Small intestine (tissue), 16 donors: ENCODE measurements at places on chromosomes 5 and 9.
A peak's percentile ranks its signal among the peaks of the same experiment; 100 is the strongest.

- DNase-seq, result no peak
These were observed 8.7 kb downstream of the EBF1 start for GRCh38 chr5:159091065-159091464.

GRCh38 chr5:50576686-50577256 lies 89.7 kb upstream of the PARP8 start:
- no peak for DNase-seq

GRCh38 chr5:87405472-87406155 lies 7.1 kb downstream of the CCNH start:
- DNase-seq, result no peak

DNA sequence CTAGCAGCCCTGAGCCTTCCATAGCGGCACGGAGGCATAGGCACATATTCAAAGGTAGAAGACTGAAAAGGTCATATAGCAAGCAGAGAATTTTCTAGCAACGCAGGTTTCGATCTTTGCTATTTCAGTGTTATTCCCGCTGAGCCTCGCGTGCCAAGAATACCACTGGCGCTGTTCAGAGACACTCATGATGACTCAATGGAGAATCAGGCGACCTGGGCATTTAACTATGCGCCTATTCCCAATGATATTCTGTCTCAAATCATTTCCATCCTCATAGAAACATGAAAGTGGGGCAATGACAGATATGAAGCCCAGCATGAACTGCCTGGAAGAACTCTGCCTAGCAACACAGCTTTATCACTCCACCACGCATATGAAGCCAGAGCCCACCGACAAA lies 59.9 kb downstream of the EFNA5 start:
- DNase-seq, result no peak

GRCh38 chr9:21923694-21924093 lies 70.5 kb downstream of the CDKN2A start:
- peak; percentile 27 for DNase-seq

GRCh38 chr9:32782476-32783167 lies 718 bp upstream of the TMEM215 start:
- DNase-seq, result no peak

DNA sequence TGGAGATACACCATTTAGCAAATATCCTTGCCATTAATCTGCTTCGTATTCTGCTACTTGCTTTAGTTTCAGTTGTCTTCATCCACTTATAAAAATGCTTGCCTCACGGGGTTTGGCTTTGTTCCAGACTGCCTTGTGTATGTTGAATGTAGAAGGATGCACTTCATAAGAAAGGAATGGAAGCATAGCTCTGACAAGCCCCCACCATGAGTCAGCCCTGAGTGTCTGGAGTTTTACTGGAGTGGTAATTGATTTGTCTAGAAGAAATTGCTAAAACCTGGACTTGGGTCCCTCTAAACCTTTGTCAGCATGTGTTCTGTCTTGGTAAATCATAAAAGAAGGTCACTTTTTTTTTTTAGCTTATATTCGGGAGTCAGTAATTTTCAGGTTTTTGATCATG lies 4.6 kb downstream of the TEX48 start:
- no peak for DNase-seq

GRCh38 chr9:124042201-124042721 lies 30.7 kb downstream of the LHX2 start:
- DNase-seq, result no peak

DNA sequence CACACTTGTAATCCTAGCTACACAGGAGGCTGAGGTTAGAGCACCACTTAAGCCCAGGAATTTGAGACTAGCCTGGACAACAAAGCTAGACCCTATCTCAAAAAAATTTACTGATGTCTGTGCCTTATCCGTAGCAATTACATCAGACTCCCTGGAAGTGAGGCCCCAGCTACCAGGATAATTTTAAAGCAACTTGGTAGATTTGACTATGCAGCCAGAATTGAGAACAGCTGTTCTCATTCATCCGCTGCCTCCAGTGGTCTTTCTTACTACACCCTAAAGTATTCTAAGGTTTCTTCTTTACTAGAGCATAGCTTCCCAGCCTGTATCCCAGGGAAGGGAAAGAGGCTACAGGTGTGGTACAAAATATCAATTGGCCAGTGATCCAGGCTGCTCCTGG lies 20.4 kb upstream of the C9orf152 start:
- no peak for DNase-seq

DNA sequence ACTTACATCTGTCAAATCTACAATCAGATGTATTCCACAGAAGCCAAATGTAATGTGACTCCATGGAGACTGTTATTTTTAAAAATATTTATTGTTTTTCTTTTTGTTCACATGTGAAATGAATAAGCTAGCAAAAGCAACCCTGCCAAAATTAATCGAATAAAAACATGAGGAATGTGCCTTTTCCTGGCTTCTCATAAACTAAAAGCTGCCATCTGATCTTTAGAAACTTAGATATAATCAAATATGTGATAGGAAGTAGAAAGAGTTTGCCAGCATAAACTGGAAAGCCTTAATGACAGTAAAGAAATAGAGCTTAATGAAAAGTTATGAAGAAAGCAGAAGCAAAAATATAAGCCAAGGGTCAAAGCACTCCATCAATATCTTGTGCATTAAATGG lies 1724.7 kb upstream of the WWC1 start:
- DNase-seq, result no peak

- DNase-seq, result no peak
These were observed 34.6 kb downstream of the GADD45G start for GRCh38 chr9:89639367-89639795.

DNA sequence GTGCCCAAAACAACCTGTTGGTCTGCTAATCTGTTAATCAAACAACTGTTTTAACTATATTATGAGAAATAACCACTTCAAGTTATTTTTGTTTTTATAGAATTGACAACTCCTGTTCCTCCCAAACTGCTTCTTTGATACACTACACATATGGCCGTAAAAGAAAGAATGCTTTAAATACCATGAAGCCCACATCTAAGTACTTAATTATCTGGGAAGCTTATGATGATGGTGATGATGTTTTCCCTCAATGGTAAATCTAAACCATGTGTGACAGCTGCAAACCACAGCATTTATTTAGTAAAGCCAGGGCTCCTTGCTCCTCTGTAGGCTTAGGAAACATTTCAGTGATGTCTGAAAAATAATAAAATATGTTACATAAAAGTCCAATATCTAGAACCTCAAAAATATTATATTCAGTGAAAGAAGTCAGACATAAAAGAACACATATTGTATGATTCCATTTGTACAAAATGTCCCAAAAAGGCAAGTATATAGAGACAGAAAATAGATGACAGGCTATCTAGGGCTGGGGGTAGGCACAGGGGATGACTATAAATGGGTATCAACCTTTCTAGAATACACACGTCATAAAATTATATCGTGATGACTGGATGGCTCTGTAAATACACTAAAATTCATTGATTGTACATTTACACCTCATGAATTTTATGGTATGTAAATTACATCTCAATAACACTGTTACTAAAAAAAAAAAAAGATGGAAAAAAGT lies 154.1 kb downstream of the EFNA5 start:
- no peak for DNase-seq

- DNase-seq, result no peak
These were observed 388.8 kb downstream of the KDM4C start for GRCh38 chr9:7146582-7146981.

DNA sequence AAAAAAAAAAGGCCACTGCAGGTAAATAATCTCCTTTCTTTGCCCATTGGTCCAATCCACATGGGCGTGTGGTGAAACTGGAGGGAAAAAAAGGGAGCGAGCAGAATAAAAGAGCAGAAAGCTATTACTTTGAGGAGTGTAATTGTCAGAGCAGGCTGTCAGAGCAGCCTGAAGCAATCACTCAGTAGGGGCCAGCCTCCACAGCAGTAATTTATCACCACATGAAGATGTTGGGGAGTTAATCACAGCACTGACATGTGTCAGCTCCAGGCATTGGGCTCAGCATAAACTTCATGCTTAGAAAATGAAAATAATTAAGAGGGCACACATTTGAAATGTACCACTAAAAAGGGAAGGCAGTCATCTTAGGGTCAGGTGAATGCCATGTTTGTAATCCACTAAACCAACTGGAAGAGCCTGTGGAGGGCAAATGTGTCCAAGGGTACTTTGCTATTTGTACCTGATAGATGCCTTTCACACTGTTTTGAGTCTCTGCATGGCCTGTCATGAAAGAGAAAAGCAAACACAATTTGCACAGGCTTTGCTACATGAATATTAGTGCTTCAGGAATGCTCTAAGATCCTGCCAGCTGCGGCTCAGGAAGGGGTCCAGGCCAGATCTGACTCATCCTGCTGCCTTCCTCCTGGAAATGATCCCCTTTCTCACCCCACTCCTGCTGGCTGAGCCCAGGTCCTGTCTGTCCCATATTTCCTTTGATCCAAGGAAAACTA lies 2.9 kb upstream of the PTGER4 start:
- DNase-seq, result no peak

DNA sequence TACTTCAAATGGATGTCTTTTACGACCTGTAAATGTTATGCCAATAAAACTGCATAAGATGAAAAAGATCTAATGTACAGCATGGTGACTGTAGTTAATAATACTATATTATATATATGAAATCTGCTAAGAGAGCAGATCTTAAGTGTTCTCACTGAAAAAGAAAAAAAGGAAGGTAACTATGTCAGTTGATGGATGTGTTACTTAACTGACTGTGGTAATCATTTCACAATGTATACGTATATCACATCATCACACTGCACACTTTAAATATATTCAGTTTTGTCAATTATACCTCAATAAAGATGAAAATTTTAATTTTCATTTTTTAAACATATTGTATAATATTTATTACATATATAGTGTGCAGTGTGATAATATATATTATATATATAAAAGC lies 31.9 kb downstream of the THBS4 start:
- DNase-seq, result no peak

DNA sequence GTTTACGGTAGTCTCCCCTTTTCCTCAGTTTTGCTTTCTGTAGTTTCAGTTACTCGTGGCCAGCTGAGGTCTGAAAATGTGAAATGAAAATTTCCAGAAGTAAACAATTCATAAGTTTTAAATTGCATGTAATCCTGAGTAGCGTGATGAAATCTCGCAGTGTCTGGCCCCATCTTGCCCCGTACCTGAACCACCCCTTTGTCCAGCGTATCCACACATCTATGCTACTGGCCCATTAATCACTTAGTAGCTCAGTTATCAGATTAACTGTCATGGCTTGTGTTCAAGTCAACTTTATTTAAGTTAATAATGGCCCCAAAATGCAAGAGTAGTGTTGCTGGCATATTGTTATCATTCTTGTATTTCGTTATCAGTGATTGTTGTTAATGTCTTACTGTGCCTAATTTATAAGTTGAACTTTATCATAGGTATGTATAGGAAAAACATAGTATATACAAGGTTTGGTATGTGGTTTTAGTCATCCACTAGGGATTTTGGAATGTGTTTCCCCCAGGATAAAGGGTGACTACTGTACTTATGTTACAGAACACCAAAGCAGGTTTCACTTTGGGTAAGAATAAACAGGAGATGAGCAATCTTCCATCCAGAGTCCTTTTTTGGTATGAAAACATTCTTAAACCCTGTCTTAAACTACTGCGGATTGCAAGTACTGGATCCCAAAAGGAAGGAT lies 118.4 kb upstream of the KCNN2 start:
- DNase-seq, result no peak

DNA sequence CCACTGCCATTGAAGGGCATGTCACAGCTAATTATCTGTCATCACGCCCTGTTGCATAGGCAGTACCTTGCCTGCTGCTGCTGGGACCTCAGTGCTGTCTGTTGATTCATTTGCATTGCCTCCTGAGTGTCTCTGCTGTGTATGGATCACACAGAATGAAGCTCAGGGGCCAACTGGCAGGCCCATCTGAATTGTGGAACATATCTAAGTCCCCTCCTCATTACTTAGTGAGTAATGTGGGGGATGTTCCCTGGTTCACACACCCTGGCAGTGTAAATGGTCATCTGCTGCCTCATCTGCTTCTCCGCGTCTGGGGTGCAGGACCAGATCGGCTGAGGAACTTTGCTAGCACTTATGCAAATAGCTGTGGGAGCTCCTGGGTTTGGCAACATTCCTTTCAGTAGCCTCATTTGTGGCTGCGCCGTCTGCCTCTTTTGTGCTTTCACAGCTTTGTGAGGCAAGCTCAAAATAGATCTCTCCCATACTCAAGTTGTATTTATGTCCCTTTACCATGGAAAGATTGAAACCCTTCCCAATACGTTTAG lies 25.4 kb downstream of the TYRP1 start:
- DNase-seq, result no peak

DNA sequence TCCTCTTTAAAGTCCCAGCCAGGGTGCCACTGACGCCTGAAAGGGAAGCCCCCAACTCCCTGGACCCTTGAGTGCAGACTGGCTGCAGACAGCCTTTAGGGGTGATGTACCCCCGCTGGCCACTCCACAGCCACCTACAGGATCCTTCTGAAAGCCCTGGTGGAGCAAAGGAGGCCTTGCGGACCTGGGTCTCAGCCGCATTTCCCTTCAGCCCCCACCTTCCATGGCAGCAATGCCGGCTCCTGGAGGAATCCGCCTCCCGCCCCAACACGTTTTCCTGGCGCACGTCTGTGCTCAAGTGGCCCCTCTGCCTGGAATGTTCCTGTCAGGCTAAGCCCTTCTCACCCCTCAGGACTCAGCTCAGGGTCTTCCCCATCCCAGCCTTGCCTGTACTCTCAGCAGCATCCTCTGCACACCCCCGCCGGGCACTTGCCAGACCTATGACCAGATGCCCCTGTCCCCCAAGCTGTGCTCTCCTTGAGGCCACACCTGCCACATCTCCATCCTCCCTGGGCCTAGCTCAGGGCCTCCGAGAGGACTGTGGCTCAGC lies 134.1 kb upstream of the RAPGEF1 start:
- no peak for DNase-seq

DNA sequence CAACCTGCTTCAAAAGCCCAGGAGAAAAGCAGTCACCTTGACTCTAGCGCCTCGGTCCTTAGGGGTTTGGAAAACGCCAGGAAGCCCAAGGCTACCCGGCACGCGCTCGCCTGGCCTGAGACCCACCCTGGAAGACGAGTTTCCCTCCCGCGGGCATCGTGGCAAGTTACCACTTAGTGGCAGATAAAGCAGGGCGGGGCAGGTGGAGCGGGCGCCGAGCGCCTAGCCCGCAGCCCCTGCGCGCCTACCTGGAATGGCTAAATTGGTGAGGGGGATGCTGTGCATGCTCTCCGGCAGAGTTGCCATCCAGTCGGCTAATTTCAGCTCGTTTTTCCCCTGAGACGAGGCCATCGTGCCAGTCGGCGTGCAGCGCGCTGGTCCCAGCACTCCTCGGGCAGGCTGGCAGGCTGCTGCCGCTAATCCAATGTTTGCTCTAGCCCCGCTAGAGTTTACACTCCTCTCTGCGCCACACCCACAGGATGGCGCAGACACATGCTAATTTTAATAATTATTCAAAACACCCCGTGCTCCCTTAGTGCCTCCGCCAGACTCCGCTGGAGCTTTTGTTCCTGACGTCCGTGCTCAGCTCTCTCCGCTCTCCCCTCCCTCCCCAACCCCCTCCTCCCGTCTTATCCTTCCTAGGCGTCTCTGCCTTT lies at the start of gene PLCXD3:
Gene PLCXD3, minus strand, starts transcription at position 426 of the 656 bp plus-strand sequence. Its CDS starts 75 bp downstream, at position 351.
- peak; percentile 43 for DNase-seq
